Stimulated activated CD4-positive, alpha-beta T cell treated with anti-CD3 and anti-CD28 coated beads, Interleukin-12 subunit alpha, Interleukin-12 subunit beta, amount 100 ng/mL, for 4 hours (primary cell): ENCODE measurements at places on chromosomes 6 and 20.

DNA sequence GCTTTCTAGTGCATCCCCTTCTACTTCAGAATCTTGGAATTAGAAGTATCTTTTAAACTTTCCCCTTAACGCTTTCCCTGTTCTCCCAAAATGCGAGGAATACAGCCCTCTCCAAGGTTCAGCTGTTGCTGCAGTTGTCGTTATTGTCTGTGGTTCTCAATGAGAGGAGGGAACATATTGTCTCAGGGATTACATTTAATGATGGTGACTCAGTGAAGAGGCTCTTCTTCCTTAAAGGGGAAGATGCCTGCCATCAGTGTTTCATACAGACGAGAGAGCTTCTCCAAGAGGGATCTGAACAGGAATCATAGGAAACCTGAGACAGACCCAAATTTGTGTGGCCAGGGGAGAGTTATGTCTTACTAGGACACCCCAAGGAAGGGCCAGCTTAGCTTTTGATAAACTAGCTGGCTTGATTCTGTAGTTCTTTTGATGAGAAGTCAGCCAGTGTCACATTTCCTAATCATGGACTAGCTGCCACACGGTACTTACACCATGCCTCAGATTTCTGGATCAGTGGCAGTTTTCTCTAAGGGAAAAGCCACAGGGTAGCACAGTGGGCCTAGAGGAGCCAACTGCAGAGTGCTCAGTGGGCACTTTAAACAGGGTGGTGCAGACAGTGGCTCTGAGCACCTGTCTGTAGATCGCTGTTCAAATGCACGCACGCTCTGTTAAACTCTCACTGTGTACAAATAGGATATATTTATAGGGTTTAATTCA lies 59.7 kb upstream of the TMEM181 start:
- no peak for DNase-seq

DNA sequence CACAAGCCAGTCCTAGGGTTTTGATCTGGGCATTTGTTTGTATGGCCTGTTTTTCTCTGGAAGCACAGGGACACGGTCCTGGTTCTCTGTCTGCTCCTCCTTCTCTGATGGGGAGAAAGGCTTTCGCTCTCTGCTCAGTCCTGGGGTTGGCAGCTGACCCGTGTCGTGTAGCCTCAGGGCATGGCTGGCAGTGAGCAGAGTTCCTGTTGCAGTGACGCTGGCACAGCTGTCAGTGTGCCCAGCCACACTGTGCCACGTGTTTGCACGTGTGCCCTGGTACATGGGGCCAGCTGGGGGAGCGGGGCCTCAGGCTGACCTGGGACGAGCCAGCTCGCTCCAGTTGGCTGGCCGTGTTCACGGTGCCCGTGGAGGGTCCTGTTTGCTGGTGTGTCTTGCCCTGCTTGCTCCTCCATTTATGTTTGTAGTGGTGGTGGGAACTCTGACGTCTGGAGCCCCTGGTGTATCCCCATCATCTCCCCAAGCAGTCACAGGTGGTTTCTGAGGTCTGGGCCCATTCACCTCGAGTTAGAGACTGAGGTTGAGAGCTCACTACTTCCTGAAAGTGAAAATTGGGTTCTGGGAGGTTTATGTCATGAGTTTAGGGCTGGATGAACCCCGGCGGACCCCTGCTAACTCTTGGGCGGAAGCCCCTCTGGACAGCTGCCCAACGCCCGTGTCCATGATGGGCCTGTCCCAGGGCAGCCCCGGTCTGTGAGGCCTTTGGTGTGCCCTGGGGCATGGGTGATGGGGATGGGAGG lies 10.2 kb upstream of the DNAJC5 start:
- no peak for DNase-seq

DNA sequence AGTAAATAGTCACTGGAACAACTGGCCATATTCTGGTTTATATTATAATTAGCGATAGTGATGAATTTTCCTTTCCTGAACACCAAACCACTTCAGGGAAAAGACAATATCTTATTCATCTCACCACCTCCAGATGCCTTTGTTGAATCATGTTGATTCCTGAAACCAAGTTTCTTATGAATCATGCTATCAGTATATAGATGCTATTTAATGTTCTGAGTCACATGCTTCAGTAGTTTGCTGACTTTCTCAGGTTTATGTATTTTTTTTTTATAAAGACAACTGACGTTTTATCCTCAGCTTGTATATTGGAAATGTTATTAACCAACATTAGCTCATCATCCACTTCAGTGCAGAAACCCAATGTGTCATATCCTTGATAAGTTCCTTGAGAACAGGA lies 710.2 kb upstream of the POU3F2 start:
- no peak for DNase-seq

DNA sequence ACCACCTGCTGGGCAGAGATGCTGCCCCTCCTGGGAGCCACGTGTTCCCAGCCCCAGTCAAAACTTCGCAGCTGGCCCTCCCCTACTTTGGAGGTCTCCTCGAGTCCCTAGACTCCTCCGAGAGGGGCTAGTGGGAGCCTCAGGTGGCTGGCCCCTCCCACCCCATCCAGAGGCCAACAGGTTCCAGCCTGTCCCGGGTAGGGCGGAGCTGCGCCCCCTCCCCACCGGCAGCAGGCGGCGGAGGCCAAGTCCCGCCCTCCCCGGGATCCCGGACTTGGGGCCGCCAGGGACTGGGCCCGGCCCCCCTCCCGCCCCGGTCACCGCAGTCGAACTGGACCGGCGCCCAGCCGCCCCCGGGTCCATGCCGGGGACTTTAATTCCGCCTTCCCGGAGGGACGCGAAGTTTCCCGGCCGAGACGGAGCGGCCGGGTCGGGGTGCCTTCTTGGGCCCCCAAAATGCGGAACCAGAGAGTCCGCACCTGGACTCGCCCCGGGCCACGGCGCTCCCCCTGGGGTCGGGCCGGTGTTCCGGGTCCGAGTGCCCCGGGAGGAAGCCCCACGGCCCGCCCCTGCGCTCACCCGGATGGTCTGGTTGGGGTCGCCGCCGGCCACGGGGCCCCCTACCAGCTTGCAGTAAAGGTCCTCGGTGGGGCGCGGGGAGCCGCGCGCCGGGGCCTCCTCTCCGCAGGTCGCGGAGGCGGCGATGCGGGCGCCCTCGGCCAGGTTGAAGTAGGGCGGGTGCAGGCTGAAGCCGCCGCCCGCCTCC lies 559 bp downstream of the LAMA5 start:
- DNase-seq, result no peak

DNA sequence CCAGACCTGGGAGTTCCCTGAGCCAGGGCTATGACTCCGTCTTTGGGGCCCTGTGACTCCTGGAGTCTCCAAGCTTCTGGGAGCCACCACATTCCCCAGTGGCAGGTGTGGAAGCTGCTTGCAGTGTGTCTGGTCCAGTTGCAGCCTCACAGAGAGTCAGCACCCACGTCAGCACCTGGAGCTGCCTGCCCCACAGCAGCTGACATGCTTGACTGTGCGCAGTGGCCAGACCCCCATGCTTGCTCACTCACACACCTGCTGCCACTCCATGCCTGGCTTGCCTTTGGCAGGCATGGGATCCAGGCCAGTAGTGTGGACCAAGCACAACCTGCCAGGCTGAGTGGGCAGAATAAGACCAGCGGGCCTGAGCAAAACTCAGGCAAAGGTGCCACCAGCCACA lies 31.0 kb upstream of the ASIP start:
- no peak for DNase-seq

DNA sequence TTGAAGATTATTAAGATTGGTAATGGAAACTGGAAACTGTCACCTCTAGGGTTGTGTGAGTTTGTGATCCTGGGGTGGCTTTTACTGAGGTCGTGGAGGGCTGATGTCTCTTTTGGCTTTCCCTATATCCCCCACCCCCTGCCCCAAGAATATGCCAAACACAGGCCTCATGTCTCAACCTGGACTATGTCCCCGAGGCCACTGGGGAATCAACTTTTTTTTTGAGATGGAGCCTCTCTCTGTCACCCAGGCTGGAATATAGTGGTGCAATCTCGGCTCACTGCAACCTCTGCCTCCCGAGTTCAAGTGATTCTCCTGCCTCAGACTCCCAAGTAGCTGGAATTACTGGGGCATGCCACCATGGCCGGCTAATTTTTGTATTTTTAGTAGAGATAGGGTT lies 83.3 kb upstream of the RALGAPA2 start:
- no peak for DNase-seq

GRCh38 chr20:56631318-56631989 lies 2.3 kb downstream of the TFAP2C start:
- no peak for DNase-seq

DNA sequence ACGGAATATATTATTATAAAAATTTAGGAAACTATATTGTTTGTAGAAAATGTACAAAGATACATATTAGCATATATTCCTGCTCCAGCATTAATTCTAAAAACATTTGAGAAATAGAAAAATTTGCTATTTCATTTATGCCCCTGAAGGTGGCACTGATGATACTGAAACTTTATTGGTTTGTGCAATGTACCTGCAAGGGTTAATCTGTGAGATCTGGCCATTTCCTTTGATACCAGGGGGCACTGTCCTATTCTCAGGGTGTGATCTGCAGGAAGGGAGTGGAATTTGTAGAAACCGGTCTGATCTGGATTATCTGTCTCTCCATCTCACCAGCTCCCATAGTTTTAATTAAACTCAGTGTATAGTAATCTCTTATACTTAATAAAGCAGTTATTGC lies 625.1 kb upstream of the IMPG1 start:
- no peak for DNase-seq

- DNase-seq, result peak; percentile 17
Measured at GRCh38 chr6:41442800-41443501, 103.2 kb upstream of the FOXP4 start.

- DNase-seq, result no peak
Measured at GRCh38 chr20:46407671-46407996, 1.2 kb upstream of the ELMO2 start.

- peak; percentile 51 for DNase-seq
Measured at GRCh38 chr6:42260972-42261371, 43.3 kb upstream of the MRPS10 start.

DNA sequence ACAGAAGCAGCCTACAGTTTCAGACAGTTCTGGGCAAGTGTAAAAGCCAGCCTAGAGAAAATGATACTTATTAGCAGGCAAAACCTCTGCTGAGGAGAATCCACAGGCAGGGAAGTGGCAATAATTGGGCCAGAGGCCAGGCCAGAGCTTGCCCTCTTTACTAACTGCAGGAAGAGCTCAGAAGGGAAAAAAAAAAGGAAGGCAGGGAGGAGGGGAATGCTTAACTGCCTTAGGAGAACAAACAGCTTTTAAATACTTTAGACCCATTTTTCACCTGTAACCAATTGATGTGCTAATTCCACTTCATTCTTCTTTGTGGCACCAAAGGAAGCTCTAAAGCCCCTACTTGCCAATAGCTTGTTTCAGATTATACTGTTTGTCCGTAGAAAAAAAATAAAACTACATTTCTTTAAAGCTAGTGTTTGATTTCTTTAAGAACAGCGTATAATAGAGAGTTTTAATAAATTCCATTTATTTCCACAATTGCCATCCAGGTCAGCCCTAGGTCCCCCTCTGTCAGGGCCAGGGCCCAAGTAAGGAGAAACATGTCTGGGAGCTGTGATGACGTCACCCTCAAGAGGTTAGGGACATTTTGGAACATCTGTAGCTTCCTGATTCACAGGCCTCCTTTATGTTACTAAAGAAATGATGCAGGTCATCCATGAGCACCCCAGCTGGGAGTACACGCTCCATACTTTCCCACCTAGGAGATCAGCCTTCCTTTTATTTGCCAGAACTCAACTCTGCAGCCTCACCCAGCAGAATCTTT lies 384.3 kb downstream of the CDC5L start:
- DNase-seq, result no peak

- DNase-seq, result no peak
Measured at GRCh38 chr20:12467758-12468157, 541.0 kb upstream of the SPTLC3 start.

DNA sequence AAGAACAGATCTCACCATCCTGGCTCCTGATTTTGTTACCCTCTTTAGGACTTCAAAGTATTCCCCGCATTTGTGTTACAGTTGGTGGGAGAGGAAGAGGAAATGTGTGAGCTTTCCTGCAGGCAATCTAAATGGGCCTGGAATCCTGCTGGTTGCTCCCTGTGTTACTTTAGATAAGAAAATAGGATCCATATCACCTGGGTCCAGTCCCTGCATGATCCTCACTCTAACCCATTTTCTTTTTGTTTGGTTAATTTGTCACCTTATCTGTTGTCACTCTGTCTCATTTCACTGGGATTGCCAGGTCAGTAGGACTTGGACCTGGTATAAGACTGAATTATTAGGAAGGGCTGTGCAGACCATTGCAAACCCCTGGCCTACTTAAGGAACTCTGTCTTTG lies 175.9 kb upstream of the GJE1 start:
- no peak for DNase-seq

- DNase-seq, result no peak
Measured at GRCh38 chr20:40844332-40844731, 155.3 kb upstream of the MAFB start.

DNA sequence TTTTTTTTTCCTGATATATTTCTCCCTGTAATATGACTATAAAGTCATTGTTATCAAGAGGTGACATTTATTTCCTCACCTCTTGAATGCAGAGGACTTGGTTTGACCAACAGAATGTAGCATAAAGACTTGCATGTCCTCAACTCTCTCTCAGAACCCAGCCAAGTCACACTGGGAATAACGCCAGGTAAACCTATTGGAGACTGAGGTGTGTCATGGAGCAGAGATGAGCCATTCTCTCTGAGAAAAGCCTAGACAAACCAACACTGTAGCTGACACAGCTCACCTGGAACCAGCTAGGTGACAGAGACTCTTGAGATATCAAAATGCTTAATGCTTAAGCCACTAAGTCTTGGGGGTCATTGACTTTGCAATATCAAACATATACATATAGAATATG lies 533.6 kb downstream of the HAO1 start:
- no peak for DNase-seq

DNA sequence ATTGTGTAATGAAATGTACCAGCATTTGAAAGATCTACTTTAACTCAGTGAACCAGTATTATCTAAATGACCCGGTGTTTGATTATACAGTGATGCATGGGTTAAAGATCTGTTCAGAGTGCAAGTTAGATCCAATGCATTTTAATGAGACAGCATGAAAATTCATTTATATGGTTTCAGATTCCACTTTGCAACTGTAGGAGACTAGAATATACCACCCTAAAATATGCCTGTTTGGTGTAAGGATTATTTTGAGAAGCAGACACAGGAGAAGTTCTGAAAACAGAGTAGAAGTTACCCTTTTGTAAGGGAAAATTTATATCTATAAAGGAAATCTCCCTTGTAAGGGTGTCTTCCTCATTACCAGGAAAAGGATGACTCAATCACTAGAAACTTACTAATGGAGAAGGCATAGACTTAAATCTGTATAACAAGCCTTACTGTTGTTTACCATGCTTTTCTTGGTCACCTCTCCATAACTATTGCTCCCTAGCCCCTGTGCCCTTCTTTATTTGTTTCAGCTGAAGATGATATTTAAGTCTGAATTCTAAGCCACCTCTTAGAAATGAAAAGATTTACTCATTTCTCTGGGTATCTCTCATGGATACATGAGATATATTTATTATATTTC lies 105.4 kb downstream of the NCOA3 start:
- DNase-seq, result no peak

DNA sequence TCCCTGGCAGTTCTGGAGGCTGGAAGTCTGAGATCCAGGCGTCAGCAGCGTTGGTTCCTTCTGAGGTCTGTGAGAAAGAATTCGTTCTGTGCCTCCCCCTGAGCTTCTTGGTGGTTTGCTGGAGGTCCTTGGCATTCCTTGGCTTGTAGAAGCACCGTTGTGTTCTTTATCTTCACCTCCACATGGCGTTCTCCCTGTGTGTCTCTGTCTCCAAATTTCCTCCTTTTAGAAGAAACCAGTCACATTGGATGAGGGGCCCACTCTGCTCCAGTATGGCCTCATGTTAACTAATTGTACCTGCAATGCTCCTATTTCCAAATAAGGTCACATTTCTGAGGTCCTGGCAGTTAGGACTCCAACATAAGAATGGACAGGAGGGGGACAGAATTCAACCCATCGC lies 73.0 kb upstream of the BACH2 start:
- no peak for DNase-seq
